Mesothelial cell of epicardium (in vitro differentiated cells): ENCODE measurements at places on chromosomes 13 and 19. TPM values are rescaled to one million over a fixed set of nuclear protein-coding genes. Genes with fewer than 3 reads are reported as not detected.

DNA sequence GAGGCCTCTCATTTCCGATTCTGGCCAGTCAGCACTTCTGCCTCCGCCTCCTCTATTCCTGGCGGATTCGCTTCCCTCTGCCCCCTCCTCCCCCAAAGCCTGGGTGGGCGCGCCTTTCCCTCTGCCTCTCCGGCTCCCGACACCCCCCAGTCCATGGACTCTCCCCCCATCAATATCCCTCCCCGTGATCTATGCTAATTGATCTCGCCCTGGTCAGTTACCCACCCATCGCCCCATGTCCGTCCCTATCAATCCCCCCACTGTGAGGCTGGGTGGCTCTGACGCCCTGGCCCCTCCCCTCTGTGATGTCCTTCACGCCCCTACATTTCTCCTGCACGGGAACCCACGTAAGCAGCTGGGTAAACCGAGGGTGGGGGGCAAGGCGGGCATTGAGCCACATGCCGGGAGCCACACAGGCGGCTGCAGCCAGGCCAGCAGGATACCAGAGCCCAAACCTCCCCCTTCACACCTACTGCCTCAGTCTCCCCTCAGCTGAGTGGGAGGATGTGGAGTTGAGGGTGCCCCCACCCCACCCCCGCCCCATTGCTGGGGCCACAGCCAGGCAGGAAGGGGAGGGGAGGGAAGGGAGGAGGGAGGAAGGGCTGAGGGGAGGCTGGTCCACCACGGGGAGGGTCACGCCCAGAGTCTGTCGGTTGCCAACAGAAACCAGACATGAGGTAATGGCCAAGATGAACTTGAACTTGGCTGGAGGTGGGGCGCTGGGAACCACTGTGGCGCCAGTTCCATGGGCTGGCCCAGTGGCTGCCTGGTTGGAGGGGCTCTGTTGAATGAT lies 21.0 kb downstream of the SMIM24 start:
- no peak for DNase-seq

DNA sequence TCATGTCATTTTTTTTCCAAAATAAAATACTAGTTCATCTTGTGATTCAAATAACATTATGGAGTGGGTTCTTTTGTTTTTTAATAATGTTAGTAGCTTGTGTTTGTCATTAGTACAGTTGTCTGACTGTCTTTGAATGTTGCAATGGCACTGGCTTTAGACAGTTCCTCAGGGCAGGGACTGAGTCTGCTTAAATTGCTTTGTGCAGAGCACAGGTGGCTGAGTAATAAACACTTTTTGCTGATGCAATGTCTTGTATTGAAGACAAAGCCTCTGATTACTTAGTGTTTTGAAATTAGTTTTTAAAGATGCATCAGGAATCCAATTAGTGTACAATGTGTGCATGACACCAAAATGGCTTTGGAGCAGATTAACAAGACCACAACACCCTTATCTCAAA lies 88.7 kb upstream of the PCDH9 start:
- DNase-seq, result no peak

GRCh38 chr13:91647361-91647990 lies 249.1 kb downstream of the GPC5 start:
- no peak for DNase-seq

GRCh38 chr19:1507192-1507660 lies 5.6 kb downstream of the ADAMTSL5 start:
- DNase-seq, result no peak

DNA sequence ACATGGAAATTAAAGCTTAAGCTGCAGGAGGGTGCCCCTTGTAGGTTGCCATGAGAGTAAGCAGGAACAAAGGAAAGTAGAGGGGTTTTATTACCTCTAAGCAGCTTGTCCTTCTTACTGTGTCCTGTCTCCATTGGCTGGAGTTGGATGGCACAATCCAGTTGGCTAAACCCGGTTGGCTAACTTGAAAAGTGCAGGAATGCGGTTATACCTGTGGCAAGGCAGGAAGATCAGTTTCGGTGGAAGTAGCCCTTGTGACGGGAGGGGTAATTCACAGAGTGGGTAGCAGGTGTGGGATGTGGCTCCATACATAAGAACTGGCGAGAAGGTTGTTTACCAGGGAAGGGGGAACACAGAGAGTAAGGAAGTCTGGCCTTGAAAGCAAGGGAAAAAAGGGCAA lies 3.2 kb downstream of the ZNF726 start:
- DNase-seq, result no peak

GRCh38 chr13:67045357-67045756 lies 184.8 kb downstream of the PCDH9 start:
- DNase-seq, result no peak

GRCh38 chr13:37959284-37959683 lies 89.7 kb upstream of the TRPC4 start:
- no peak for DNase-seq

- no peak for DNase-seq
Measured at GRCh38 chr19:30879736-30880135, 469.5 kb downstream of the TSHZ3 start.

- DNase-seq, result no peak
Measured at GRCh38 chr19:51324167-51324481, 12.7 kb downstream of the IGLON5 start.

- DNase-seq, result no peak
Measured at GRCh38 chr19:13861392-13861713, 15.6 kb upstream of the NANOS3 start.

DNA sequence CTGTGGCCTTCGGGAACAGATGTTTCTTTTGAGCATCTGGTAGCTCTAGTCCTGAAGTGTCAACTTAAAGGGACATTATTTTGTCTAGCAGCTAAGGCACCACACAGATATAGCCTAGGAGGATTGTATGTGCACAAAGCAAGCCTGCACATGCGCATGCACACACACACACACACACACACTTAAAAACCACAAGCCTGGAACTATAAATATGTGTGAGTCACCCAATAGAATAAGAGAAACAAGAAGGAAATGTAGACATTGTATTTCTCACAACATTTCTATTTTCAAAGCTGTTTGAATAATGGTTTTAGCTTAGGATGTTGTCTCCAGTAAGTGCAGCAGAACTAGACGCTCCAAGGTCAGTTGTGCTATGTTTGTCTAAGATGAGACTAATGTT lies 516.5 kb downstream of the SUCLA2 start:
- DNase-seq, result no peak

GRCh38 chr13:93328943-93329342 lies 102.3 kb downstream of the GPC6 start:
- no peak for DNase-seq

DNA sequence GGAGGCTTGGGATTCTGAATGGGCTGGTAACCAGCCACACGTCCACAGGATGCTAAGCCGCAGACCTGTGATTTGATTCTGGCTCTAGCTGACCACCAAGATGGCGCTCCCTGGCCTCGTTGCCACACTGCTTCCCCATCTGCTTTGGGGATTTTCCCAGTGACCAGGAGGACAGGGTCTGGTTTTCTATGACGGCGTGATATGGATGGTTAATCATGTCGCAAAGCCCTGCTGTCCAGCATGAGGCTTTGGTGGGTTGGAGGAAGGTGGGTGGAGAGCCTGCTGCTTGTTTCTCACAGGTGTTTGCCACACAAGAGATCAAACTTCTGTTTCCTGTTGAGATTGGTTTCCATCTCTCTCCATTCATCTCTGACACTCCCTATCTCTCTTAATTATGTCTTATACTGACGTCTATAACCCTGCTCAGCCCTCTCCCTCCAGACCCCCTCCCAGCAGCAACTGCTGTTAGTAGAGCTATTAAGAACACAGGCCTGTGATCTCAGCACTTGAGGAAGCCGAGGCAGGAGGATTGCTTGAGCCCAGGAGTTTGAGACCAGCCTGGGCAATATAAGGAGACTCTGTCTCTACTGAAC lies 102.7 kb downstream of the SIPA1L3 start:
- no peak for DNase-seq

The RNF126 gene
- total RNA-seq, result 41.6 to 47.3 TPM (median 47.1 TPM) in 3 replicates

The MEF2B gene
- total RNA-seq, result 1.4 to 2.9 TPM (median 2.8 TPM) in 3 replicates

The RAB3A gene
- 5.9 to 6.7 TPM (median 6.4 TPM) in 3 replicates for total RNA-seq

The PTGIR gene
- 5.0 to 6.2 TPM (median 5.9 TPM) in 3 replicates for total RNA-seq

The ZNF99 gene
- not detected in 3 replicates for total RNA-seq

The OVOL3 gene
- total RNA-seq, result not detected in 3 replicates
